ENCODE measurements at places on chromosomes 2 and 18. TPM values are rescaled to one million over a fixed set of nuclear protein-coding genes. Genes with fewer than 3 reads are reported as not detected.

The SLC14A1 gene
- not detected for total RNA-seq

The CCDC178 gene
- not detected for total RNA-seq

The SLC66A2 gene
- 14.4 TPM for total RNA-seq

The DCTN1 gene
- 141 TPM for total RNA-seq

The TMEM247 gene
- total RNA-seq = not detected

The GRHL1 gene
- total RNA-seq = 1.2 TPM

The OBSL1 gene
- 18.7 TPM for total RNA-seq

The RTP5 gene
- not detected for total RNA-seq

The PROKR1 gene
- total RNA-seq = not detected

The COL3A1 gene
- total RNA-seq = 0.22 TPM

The UGT1A5 gene
- 0.09 TPM for total RNA-seq

The HOXD3 gene
- total RNA-seq = 0.11 TPM

The FAM237A gene
- total RNA-seq = not detected

The GKN2 gene
- 2.4 TPM for total RNA-seq

The MORN2 gene
- 37.6 TPM for total RNA-seq

The DNAJB2 gene
- total RNA-seq = 32.4 TPM

The CIB4 gene
- not detected for total RNA-seq

The INPP1 gene
- 34.0 TPM for total RNA-seq

The B3GNT2 gene
- 38.9 TPM for total RNA-seq

The AMER3 gene
- total RNA-seq = not detected

The TMEM131 gene
- 14.4 TPM for total RNA-seq

The TRIM54 gene
- 1.2 TPM for total RNA-seq

The SERPINB12 gene
- total RNA-seq = not detected

The ARHGAP25 gene
- 0.22 TPM for total RNA-seq

The FRZB gene
- 0.13 TPM for total RNA-seq

The ACADL gene
- not detected for total RNA-seq

The EN1 gene
- 0.99 TPM for total RNA-seq

The CYTIP gene
- 0.08 TPM for total RNA-seq

The AFF3 gene
- 0.02 TPM for total RNA-seq
